ENCODE measurements at places on chromosomes 5 and 9. TPM values are rescaled to one million over a fixed set of nuclear protein-coding genes. Genes with fewer than 3 reads are reported as not detected.

DNA sequence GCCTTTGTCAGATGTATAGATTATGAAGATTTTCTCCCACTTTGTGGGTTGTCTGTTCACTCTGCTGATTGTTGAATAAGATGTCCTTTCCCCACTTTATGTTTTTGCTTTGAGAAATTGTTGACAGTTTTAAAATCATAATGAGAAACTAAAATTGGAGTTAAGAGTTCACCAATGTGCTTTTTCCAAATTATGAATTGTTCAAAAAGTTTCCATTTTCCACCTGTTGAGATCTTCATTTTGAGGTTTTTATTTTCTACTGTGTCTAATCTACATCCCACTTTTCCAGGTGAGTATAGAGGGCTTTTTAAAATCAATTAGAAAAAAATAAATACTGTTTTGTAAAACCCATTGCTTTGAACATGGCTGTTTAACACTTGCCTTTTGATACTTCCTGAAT is 55.8 kb downstream of the LNPEP start:
- no peak for DNase-seq

DNA sequence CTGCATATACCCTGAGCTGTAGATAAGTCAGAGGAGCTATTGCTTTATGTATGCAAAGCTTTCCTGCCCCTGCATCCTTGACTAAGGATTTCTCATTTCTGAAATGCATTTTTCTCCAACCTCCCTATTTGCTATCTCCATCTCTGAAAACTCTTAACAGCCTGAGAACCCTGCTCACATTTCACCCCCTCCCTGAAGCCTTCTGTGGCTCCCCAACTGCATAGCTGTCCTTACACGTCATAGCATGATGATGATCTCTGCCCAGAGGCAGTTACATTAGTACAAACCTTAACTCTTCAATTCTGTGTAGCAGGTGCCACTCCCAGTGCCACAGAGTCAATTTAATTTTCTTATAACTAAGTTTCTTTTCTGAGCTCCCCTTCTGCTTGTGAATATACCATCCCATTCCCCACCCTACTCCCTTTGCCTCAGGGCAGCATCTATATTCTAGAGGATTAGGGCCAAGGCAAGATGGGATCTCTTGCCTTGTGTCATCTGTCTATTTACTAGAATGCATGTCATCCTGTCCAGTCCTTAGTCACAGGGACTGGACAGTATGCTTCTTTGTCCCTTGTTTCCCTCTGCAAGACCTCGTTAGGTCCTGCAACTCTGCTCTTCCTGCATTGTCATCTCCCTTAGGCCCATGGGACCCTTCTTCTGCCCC is 149.7 kb upstream of the SPRY4 start:
- DNase-seq = no peak

GRCh38 chr5:115260248-115260647 is 2.4 kb downstream of the PGGT1B start:
- no peak for DNase-seq

GRCh38 chr9:72155301-72155700 is 6.1 kb downstream of the GDA start:
- DNase-seq = no peak

DNA sequence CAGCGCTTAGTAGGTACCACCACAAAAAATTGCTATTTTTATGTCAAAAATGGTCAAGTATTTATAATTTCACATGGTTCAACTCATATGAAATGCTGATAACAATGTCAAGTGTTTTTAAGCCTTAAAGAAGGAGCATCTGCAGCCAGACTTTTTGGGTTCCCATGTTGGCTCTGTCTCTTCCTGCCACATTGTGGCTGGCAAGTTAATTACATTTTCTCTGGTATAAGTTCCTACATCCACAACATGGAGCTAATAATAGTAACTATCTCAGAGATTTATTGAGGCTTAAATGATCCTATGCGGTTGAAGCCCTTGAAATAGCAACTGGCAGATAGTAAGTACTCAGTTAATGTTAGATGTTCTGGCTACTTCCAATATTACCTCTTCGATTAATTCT is 5.4 kb downstream of the ATP10B start:
- no peak for DNase-seq

- DNase-seq = no peak
Measured at GRCh38 chr5:177035976-177036375, 13.5 kb downstream of the ZNF346 start.

GRCh38 chr9:27489087-27489876 is 34.8 kb upstream of the IFNK start:
- DNase-seq = no peak

GRCh38 chr5:99034336-99034735 is 105.5 kb upstream of the CHD1 start:
- no peak for DNase-seq

DNA sequence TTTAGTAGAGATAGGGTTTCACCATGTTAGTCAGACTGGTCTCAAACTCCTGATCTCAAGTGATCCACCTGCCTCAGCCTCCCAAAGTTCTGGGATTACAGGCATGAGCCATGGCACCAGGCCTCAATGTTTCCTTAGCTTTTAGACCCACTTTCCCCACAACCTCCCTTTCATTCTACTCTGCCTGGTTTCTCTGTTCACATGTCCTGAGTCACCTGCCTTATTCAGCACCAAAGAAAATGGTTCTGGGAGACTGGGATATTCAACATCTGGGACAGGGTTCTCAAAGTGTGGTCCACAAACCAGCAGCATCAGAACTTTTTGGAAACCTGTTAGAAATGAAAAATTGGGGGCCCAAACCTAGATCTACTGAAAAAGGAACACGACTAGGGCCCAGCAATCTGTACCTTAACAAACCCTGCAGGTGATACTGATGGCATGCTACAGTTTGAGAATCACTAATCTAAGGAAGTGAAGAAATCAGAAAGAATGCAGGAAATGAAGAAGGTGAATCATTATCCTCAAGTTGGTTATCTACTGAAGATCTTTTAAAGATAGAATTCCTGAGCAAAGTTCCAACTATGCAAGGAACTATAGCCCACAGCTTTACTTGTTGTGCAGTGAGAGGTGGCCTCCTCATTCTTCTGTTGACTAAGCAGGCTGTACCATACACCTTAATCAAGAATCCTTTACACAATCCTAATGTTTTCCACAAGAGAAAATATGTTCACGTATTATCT is 51.8 kb upstream of the CTNNAL1 start:
- DNase-seq = no peak

GRCh38 chr5:132830436-132831094 is at the start of gene SHROOM1:
Gene SHROOM1 (minus strand): TSS chr5:132830647. CDS start chr5:132826140, 4,507 bp downstream.
- DNase-seq = peak; percentile 66

DNA sequence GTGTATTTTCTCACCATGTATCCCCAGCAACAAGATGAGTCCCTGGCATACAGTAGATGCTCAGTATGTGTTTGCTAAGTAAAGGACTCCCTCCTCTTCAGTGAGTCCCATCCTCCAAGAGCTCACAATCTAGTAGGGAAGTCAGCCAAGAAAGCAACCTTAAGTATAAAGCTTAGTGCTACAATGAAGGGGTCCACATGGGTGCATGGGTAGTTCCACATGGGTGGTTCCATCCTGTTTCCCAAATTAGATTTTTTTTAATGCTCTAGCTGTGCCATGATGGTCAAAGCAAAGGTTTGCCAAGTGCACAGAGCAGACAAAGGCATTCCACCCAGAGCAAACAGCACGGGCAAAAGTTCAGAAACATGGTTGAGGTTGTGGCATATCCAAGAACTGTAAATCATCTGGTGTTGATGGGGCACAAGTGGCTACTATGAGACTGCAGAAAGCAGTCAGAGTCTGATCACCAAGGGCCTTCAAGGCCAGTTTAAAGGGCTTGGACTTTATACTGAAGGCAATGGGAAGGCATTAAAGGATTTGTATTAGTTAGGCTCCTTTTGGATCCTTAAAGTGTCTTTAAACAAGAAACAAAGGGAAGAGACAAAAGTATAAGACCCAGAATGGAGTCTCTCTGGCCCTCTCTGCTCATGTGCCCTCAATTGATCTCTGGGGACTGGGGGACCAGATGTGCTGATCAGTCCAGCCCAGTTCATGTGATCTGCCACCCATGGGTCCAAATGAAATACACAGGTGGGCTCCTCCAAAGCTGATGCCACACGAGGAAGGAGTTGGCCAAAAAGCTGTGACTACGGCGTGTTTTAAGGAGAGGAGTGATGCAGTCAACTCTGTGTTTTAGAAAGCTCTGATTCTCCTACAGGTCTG is 9.0 kb upstream of the CPLX2 start:
- DNase-seq = peak; percentile 73

Gene SLC46A2
- total RNA-seq = not detected

Gene NAIP
- 2.1 TPM for total RNA-seq

Gene MSMP
- total RNA-seq = 0.24 TPM

Gene FAM221B
- not detected for total RNA-seq

Gene FGF18
- not detected for total RNA-seq
